GM06990 (cell line): ENCODE measurements at places on chromosomes 4 and X.

- peak; percentile 61 for DNase-seq
Observed at GRCh38 chr4:8200302-8200975, 1.3 kb downstream of the SH3TC1 start.

DNA sequence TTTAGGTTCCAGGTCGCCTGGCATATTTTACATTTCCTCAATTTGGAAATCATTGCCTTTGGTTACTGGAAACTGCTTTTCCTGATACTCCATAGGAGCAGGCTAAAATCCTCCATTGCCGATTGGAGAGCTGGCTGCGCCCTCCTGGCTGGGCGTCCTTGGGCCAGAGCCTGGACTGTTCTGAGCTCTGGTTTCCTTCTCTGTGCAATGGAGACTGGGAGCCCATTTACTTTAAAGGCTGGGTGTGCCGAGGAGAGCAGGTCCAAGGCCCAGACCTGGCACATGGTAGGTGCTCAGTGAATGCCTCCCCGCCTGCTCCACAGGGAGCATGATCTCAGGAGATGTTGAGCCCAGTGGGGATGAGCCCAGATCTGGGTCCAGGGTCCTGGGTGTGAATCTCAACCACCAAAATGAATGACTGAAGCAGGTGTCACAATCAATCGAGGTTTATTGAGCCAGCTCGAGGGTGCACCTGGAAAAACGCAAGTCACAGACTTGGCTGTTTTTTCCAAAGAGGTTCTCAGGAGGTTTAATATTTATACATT, 50.0 kb downstream of the EVC start:
- DNase-seq, result no peak

DNA sequence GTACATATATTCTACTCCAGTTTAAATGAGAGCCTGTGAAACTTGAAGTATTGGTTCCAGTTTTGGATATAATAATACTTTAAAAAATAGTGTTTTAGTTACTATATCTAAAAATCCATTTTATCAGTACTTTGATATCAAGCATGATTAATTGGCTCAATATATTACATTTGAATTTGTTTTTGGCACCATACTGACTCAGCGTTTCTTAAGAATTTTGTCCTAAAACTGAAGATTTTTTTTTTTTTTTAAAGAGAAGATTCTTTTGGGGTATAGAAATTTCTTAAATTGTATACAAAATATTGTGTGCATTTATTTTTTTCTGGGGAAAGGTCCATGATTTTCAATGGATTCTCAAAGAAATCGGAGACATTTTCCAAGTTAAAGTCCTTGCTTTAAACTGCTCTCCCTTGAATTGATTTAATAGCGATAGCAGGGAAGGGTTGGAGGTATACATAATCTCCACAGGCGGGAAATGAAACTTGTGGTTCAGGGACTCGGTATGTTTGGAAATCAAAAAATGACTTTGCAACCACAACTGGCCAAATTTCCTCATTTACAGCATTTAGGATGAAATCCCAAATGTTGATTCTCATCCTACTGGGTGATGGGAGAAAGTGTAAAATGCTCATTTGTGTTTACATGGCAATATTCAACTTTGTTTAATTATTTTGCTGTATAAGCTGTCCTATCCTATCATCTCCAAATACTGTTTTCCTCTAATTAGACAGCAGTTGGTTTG, 62.3 kb downstream of the TMA16 start:
- DNase-seq, result no peak

- no peak for DNase-seq
Observed at GRCh38 chr4:25523405-25523804, 132.2 kb upstream of the SLC34A2 start.

DNA sequence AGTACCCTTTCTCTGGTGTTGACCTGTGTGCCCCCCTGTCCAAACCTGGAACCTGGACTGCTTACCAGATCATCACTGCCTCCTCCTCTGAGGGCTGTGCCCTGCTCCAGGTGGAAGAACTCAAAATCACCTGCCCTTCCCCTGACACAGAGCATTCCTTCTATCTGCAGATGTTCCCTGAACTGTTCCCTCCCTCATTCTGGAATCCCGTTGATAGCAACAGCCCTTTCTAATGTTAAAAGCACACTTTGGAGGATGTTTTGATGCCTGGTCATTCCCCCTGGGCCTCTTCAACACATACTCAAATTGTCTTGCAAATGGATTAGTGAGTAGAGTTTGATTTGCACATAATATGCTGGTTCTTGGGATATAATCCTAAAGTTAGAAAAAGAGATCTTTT, 225.8 kb downstream of the FGF13 start:
- no peak for DNase-seq

- no peak for DNase-seq
Observed at GRCh38 chr4:111228874-111229273, 606.0 kb upstream of the PITX2 start.

DNA sequence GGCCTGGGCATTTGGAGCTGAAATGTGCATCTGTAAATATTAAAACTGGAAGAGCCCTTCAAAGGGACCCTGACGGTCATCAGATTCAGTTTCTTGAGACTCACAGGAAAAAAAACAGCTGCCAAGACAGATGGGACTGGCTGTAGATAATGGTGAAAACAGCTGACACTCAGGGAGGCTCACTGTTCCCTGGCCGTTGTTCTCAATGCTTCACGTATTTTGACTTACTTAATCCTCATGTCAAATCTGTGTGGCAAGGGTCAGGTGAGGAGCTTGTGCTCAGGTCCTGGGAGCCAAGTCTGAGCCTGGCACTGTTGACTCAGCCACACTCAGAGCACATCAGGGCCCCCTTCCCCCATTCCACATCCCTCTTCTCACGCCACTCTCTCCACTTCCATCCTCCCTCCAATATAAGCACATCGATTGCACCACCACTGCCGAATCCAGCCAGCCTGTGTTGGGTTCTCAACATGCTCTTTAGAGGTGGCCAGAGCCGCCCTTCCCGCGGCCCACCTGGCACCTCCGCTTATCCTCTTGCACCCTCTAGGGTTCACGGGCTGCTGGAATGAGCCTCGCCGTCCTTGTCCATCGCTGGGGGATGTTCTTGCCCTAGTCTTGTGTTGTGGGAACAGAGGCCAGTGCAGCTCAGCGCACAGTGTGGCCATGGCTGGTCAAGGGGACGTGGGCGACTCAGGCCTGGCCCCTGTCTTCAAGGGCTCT, 40.1 kb downstream of the EVC start:
- no peak for DNase-seq

DNA sequence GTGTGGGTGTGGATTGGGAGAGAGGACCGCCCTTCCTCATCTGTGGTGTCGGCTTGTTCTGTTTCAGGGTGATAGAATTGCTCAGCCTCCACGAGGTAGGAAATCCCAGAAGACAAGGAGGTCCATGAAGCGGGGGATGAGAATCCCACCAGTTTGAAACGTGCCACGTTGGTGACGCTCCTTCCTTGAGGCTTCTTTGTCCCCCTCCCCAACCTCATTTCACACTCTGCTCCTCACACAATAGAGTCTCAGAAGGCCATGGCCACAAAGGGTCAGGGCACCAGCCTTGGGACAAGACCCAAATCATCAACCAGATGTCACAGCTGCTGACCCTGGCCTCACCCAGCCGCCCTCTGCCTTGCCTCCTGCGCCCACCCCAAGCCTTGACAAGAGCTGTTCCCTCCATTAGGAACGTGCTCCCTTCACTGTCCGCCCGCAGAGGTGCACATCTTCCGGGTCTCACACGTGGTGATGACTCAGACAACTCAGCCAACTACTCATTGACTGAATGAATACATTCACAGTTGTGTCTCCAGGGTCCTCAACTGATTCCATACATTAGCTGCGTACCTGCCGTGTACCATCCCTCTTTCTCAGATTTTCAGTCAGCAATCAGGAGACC, 18.3 kb downstream of the BLOC1S4 start:
- DNase-seq, result no peak

DNA sequence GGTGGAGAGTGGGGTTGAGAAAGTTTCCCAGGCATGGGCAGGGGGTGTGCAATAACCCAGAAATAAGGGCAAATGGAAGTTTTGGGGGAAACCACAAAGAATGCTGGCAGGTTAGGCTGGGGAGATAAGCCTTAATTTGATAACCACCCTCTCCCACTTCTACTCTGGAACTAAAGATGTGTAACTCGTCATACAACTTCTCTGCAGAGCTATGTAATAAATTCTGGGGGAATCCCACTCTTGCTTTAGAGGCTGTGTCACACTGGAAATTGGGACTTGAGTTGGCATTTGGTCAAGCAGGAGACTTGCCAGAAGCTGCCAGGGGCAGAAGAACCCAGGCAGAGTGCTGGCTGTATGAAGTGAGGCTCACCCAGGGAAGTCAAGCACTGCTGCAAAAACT, 170.9 kb upstream of the CPEB2 start:
- no peak for DNase-seq

GRCh38 chrX:17689971-17690409, 47.3 kb upstream of the SCML1 start:
- no peak for DNase-seq

DNA sequence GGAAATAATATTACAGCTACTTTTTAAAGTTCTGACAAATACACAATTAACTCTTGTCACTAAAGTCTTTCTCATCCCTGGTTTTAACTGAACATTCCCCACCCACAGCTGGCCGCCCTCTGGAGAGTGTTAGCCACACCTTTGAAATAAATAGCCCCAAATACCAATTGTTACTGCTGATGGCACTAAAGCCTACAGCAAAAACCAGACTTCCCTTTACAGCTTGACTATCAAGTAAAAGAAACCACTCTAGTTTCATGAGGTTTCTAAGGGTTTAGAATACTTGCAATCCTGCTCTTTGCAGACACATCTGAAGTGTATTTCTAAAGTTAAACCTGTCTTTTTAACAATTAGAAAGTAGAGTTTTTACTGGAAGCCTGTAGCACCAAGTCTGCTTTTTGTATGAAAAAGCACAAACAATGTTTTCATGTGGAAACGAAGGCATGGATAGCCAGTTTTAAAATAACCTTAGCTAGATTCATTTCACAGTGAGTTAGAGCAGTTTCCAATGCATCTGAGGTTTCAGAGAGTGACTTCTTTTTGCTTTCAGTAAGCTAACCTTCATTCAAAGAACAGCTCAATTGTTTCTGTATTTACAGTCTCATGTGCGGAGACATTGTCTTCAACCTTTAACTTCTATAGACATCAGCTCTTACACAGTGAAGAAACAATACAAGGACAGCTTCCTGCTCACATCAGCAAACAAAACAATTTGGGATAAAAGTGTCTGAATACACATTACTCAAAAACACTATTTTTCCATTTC, 164.8 kb upstream of the VEGFC start:
- DNase-seq, result no peak

- no peak for DNase-seq
Observed at GRCh38 chr4:184641022-184641421, 8.2 kb downstream of the CASP3 start.

- DNase-seq, result peak; percentile 77
Observed at GRCh38 chrX:18855919-18856644, 127.8 kb downstream of the PHKA2 start.
